H1 (cell line): ENCODE measurements at places on chromosomes 3 and 15.

DNA sequence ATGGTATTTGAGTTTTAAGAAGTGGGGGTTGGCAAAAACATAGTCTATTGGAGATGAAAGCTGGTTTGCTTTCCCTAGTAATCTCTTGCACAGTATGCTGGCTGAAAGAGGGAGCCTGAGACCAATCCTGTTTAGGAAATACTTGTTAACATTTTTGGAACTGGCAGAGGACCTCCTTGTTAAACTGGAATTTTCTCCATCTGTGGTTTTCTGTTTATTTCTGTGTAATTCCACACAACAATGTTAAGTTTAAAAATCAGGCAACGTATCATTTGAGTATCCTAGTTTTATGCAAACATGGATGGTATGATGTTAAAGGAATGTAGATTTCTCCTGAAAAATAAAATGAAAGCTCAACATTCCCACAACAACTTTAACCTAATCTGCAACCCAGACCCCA is 536.0 kb upstream of the TBL1XR1 start:
- DNase-seq: no peak

DNA sequence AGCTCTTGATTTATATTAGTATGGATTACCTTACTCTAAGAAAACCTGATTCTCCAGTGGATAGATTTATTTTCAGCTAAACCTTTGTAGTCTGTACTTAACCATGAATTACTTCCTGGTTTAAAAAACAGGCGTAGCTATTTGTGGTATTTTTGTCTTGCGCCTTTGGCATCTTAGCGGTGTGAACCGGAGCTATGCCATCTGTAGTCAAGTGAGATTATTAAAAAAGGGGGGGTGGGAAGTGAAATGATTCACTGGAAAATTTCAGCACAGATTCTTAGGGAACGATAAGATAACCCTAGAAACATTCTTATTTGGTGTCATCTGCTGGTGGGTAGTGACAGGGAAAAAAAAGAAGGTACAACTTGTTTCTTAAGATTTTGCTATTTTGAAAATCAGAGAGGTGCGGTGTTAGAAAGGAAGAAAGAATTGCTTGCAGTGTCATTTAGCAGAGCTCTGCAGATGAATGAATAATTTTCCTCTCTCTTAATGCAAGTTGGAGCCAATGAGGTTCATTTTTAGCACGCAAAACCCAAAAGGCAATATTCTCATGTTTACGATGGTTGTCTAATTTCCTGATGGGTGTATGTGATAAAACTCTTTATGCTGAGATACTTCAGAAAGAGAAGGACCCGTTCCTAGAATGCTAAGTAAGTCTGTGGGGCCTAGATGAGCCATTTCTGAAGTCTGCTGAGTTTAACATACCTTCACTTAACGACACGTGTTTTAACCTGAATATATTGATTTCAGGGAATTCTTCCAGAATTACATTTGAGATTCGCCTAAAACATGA is 44.0 kb downstream of the PSMD6 start:
- DNase-seq: no peak

DNA sequence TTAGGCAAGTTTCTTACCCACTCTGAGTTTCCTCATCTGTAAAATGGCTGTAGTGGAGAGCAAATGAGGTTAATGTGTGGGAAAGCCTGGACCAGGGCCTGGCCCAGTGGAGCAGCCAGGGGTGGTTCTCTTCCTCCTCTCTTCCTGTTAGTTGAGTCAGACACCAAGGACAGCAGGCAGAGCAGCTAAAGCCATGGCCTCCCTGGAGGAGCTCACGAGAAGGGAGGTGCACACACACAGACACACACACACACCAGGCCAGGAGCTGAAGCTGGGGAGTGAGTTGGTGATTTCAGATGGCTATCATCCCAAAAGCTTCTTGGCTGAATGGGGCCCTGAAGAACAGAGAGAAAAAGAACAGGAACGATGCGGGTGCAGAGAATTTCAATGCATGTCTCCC is 33.2 kb upstream of the TSPAN3 start:
- no peak for DNase-seq

DNA sequence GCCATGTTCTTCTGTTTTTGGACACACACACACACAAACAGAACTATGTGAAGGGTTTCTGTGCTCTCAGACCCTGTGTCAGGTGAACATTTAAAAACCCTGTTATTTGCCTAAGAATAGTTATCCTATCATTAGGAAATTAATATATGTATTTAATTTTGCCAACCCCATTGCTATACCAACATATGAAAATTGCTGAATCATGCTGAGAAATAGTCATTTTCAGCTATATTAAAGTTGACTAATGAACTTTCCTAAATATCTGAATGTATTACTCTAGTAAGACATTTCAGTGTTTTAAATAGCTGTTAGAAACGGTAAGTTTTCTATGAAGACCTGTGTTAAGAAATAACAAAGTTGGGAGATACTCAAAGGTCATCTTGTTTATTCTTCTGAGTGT is 596.9 kb upstream of the GRM7 start:
- DNase-seq: no peak

GRCh38 chr3:188279502-188280335 is 125.8 kb downstream of the LPP start:
- DNase-seq: no peak

DNA sequence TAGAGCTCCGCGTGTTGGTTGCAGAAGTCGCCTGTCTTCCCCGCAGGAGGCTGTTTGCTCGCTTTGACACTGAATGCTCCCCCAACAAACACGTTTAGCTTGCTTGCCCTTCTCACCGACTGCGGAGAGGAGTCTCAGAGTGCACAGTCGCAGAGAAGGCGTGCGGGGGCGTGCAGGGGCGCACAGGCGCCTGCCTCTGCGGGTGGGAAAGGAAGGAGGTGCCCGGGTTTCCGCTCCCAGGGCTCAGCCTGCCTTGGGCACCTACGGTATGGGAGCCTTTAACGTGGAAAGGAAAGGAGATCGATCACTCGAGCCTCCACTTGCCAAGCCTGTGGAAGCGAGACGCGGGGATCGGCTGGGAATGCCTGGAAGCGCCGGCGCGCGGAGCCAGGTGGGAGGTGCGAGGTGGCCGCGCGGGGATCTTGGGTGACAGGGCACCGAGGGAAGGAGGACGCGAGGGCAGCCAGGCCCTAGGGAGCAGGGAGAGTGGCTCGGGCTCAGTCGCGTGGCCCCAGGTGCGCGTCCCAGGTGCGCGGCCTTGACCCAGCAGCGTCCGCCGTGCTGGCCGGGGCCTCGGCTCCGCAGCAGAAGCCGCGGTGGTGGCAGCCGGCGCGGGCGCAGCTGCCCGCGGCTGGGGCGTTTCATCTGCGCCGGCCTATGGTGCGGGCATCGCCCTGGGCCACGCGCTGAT is at the start of gene FAN1:
TSS of gene FAN1 (plus strand) at position 419 of the 691 bp plus-strand sequence. CDS start 749 bp downstream, outside the sequence.
- peak; percentile 84 for DNase-seq

DNA sequence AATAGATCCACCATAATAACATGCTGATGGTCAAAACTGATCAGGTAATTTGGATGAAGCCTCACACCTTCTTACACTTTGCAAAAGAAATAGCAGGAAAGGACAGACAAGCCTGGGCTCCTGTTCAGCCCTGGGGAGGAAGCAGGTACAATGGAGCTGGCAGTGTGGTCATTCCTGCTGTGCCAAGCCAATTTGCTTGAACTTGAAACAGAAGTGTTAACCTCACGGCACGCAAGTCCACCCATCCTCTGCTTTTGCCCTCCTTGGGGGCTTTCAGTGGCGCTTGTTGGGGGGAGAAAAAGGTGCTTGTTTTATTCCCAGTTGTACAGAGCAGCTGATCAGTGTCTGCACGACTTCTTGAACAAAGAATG is 36.8 kb upstream of the RFTN1 start:
- DNase-seq: no peak

DNA sequence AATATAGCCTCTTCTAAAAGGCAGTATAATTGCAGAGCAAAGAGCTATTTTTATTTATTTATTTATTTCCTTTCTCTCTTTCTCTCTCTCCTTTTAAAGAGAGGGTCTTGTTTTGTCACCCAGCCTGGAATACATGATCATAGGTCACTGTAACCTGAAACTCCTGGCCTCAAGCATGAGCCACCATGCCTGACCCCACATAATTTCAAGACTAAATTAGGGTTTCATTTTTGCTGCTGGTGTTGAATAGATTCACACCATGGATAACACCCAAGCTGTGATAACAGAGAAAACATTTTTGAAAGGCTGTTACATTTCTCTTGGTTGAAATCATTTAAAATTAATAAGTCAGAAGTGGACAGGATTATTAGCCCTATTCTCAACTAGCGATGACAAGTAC is 131.6 kb downstream of the LEKR1 start:
- no peak for DNase-seq

DNA sequence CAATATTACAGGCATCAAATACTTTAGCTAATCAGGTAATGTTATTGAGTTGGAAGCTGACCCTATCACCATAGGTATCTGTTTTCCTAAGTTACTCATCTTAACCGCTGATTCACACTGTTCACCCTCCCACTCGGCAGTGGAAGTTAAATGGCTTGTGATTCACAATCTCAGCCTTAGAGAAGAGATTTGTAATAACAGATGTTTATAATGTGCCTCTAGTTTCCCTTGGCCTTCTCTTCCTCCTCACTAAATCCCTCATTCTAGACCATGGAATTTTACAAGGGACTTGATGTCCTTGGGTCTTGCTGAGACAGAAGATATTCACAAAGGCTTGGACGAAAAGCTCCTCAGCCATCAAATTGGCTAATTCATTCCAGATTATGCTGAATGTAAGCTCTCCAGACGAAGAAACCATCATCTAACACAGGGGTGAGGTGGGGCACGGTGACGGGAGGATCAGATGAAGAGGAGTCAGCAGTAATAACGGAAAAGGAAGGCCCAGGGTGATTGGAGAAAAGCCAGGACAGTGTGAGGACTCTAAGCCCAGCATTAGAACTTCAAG is 931.7 kb downstream of the MCTP2 start:
- DNase-seq: no peak

DNA sequence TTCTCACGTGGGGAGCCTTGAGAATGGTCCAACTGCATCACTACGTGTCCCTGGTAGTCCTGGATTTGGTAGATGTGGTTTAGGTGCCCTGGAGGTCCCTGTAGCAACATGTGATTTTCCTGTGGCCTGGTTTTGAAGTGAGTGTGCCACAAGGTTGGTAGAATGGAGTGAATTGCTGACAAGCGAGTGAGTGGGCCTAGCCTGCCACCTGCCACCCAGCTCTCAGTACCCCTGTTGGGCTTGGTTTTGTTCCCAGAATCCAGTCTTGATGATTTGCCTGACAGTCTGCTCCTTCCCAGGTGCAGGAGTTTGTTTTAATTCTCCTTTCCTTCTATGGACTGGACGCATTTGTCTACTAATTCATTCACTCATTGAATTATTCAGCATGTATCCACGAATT is 19.4 kb downstream of the RPLP1 start:
- no peak for DNase-seq

DNA sequence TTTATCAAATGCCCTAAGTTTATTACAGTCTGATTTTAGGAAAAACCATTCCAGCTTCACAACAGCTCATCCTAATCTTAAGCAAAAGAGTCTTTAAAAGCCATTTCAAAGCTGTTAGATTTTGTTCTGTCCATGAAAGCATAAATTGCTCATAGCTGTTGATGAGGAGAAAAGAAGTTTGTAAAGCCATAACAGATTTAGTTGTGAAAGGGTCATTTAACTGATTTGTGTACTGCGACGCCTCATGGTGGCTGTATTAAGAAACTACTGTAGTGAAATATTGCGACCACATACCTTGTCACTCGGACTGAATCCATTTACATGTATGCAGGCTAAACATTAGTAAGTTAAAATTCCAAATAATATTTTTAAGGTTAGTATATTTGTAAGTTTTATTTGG is 20.9 kb downstream of the BBX start:
- DNase-seq: no peak

GRCh38 chr3:122088531-122088930 is 33.4 kb downstream of the CD86 start:
- DNase-seq: no peak

GRCh38 chr3:54008744-54009143 is 113.6 kb upstream of the CACNA2D3 start:
- DNase-seq: no peak

DNA sequence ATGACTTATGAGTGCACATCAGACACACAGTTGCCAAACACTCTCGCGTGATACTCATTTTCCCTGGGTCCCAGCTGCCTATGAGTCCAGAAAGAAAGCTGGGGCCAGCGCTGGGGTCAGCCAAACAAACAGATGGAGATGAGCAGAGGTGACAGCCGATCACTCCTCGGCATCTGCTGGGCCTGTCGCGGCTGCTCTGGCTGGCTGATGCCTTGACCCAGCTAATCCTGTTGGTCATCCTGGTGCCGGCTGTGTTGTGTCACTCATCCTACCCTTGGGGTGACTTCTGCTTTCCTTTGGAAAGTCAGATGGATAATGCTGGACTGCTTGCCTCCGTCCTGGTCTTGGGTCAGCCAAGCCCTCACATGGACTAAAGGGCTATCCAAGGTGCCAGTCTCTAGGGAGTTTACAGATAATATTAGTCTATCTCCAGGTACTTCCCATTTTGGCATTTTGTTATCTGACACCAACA is 105.3 kb upstream of the PDZRN3 start:
- DNase-seq: no peak

- no peak for DNase-seq
These were observed 83.9 kb downstream of the MEGF11 start for GRCh38 chr15:66169625-66170024.

DNA sequence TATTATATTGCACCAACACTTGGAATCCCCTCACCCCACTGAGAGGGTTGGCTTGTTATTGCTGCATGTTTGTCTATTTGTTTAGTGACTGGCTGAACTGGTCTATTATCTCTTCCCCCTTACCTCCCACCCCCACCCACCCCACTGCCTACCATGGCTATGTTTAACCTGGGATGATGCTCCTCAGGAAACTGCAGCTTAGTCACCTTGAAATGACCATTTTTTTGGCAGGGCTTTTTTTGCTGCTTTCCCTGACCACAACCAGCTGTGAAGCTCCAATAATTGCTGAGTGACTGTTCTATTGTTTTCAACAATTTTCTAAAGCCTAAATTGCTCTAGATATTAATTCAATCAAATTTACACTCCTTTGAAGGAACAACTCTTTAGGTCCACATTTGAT is 137.9 kb upstream of the CADM2 start:
- no peak for DNase-seq

DNA sequence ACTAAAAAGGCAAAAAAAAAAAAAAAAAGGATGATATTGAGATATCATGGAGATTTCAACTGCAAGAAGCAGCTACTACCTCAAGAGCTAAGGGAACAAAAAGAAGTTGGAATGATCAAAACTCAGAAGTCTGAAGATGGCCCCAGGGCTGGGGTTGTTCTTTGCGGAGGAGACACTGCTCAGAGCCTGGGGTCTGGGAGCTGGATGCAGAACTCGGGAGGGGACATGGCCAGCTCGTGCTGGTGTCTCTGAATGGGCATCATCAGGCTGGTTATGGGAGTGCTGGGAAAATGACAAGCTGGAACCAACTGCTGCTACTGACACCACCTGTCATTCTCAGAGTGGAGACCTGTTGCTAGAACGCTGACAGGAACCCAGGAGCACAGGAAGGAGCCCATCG is 14.2 kb upstream of the ADIPOQ start:
- no peak for DNase-seq
